ENCODE measurements at places on chromosomes 7 and 10.

DNA sequence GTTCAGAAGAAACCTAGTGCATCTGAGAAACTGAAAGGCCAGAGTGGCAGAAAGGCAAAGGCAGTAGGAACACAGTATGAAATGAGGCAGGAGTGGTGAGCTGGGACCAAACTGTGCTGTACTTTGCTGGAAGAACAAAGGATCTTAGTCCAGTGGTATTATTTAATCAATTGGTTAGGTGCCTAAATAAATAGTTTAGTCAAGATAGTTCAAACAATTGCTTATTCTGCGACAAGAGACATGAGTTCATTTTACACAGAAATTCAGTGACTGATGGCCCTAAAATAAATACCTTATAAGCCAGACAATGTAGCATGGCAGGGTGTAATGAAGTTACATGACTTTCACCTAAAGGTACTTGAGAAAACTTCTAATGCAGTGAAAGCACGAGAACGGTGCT, 181.8 kb upstream of the LRRN3 start:
- no peak for DNase-seq

GRCh38 chr7:102992509-102992937, 79.7 kb downstream of the LRRC17 start:
- no peak for DNase-seq

DNA sequence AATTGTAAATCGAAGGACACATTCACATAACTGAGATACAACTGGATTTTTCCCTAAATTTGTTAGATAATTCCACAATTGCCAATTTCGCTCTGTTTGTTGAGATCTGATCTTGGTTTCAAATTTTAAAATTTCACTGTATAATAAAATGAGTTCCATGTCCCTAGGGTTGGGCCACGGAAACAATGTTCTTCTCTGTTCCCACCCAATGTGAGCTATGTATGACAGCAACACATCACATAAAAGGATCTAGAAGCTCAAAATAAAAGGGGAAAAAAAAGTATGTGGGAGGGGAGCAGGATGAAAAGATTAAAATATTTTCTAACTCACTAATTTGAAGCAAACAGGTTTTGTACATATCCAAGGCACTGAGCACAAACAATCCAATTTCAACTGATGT, 287.8 kb upstream of the MKLN1 start:
- no peak for DNase-seq

GRCh38 chr7:4154882-4155535, 527.1 kb upstream of the FOXK1 start:
- no peak for DNase-seq

GRCh38 chr7:41931263-41931646, 228.4 kb upstream of the INHBA start:
- DNase-seq = no peak

- no peak for DNase-seq
Measured at GRCh38 chr10:58177362-58177947, 90.2 kb downstream of the IPMK start.

DNA sequence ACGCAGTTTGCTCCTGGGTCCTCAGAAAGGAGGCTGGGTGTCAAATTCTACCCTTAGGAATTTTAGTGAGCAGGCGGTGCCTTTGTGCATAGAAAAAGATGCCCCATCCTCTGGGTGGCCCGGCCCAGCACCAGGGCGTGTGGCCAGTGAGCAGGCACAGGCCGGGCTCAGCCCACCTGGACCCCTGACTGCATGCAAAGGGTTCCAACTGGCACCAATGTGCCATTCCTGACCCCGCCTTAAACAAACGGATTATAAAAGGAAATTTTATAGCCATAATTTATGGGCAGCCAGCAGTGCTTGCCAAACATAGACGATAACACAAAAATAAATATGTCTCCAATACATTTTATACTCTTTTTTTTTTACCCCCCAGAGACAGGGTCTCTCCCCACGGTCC, 40.1 kb upstream of the GNA12 start:
- DNase-seq = no peak

- DNase-seq = no peak
Measured at GRCh38 chr10:78454123-78454645, 420.5 kb downstream of the RPS24 start.

DNA sequence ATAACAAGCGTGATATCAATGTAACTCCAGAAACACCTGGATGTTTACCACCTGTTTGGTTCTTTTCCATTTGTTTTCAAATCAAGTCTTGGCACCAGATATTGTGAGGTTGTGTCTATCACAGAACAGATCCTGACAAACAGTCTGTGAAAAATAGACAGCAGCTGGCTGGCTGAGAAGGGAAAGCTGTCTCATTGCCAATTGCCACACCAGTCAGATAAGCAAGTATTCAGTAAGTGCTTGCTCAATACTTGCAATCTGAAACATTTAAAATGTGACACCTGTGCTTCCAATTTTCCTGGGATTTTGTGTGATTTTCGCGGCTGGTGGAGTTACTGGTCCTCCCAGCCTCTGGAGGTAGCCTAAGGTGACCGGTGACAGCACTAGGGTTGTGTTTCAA, 147.9 kb upstream of the MYO3A start:
- DNase-seq = no peak

DNA sequence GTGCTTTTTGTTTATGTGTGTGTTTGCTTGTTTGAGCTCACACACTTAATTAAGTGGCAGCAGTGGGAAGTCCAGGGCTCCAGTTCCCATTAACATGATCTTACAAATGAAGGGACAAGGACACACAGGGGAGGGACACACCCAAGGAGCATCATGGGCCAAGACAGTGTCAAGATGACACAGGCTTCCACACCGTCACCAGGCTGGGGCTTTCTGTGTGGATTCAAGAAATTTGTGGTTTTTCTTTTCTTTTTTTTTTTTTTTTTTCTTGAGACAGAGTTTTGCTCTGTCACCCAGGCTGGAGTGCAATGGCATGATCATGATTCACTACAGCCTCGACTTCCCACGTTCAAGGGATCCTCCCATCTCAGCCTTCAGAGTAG, 173.6 kb downstream of the KIAA1217 start:
- no peak for DNase-seq

Measured in H54 (cell line).